ENCODE measurements at places on chromosomes 3 and 15.

DNA sequence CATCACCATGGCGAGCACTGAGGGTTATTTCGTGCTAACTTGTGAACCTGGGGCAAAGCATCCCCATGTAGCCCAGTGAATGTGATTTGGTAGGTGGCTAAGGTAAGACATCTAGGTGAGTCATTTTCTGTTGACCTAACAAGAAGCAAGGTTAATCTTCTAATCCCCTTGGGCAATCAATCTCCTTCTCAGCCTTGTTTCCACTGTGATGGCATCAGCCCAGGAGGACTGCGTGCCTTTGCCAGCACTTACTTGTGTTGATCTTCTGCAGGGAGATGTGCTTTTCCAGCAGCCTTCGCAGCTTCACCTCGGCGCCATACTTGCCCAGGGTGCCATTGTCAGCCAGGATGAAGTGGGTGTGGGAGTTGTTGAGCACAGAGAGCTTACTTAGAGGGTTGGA, 35.7 kb downstream of the TRPM1 start:
- DNase-seq: no peak

GRCh38 chr3:107271787-107272387, 105.4 kb upstream of the CCDC54 start:
- no peak for DNase-seq

DNA sequence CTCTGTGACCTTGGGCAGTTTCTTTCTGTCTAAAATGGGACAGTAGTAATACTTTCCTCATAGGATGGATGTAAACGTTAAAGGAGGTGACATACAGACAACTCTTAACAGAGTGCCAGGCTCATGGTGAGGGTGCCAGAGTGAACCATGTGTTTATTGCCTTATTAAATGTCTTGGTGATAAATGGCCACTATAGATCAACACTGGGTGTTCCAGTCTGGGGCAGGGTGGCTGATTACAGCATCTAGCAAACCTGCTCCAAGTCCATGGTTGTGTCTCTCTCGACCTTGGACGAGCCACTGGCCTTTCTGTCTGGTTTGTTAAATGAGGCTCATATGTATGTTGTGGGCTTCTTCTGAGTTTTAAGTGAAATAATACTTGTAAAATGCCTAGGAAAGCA, 75.1 kb downstream of the TRAK1 start:
- DNase-seq: no peak

DNA sequence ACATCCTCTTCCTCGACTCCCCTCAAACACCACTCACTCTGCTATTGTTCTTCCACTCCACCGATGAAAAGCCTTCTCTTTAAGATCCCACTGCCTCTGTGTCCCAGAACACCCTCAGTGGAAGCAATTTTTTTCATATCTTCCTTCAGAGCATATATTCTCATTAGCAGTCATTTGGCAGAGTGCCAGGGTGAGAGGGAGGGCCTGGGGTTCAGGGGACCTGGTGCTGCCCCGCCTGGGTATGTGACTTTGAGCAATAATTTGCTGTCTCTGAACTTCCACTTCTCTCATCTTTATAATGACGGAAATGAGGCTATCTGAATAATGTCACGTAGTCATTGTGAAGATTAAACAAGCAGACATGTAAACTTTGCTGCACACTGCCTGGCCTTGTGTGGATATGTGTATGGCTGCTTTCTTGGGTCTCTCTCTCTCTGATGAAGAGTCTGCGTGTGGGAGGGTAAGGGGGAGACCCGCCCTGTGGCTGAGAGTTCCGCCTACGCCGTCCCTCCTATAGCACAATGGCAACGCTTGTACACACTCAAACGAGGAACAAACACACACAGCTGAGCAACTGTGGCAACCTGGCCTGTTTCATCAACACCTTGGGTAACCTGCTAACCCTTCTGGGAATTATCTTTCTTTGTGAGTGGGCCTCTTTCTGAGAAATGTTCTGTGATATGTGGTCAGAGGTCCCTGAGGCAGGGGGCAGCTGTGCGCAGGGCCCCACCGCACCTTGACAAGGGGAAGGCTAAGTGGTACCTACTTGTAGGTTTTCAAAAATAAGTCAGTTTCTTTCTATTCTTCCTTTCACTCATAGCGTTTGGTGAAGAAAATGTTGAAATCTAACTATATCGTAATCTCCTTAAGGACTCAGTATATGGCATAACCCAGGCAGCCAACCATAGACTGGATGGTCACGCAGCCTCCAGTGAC, 369.8 kb downstream of the SV2B start:
- no peak for DNase-seq

- DNase-seq: no peak
Measured at GRCh38 chr3:16820485-16820884, 64.3 kb upstream of the PLCL2 start.

All from anterior cingulate cortex (tissue), 58 donors.